ENCODE measurements at places on chromosomes 3 and 15.

GRCh38 chr3:146517684-146518435, 26.5 kb downstream of the PLSCR1 start:
- no peak for DNase-seq

DNA sequence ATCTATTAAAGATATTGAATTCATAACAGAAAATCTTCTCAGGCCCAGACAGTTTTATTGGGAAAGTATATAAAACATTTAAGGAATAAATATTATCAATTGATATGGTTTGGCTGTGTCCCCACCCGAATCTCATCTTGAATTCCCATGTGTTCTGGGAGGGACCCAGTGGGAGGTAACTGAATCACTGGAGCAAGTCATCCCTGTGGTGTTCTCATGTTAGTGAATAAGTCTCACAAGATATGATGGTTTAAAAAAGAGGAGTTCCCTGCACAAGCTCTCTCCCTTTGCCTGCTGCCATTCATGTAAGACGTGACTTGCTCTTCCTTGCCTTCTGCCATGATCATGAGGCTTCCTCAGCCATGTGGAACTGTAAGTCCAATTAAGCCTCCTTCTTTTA, 160.5 kb downstream of the ANO10 start:
- DNase-seq = no peak

GRCh38 chr3:162385387-162385786, 888.8 kb downstream of the OTOL1 start:
- no peak for DNase-seq

DNA sequence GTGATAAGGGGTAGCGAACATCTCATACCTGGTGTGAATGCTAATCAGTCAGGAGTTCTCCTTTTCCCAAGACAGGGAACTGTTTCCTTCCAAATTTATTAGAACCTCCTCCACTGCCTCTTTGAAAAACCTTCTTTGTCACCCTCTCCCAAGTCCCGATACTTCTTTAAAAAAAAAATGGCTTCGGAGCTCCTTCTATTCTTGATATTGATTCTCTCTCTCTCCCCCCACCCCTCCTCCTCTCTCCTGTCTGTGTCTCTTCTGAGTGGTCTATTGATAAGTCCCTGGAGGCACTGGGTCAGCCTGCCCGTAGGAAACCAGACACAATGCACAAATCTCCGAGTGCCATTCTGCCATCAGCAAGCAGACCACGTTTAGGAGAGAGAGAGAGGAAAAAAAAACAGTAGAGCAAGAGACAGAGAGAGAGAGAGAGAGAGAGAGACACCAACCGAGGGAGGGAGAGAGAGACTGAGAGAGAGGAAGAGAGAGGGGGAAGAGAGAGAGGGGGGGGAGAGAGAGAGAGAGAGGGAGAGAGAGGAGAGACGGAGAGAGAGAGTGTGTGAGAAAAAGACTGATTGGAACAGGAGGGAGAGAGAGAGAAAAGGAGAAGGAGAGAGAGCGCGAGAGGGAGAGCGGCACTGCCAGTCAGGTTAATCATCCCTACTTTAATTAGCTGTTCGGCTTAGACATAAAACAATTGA, 160.9 kb downstream of the TIGIT start:
- no peak for DNase-seq

- no peak for DNase-seq
Observed at GRCh38 chr3:50972029-50972428, 297.3 kb downstream of the DOCK3 start.

Measured in cerebellar nuclear complex (tissue), 1 donor.